Neural crest cell (in vitro differentiated cells): ENCODE measurements at places on chromosomes 3 and 15. TPM values are rescaled to one million over a fixed set of nuclear protein-coding genes. Genes with fewer than 3 reads are reported as not detected.

DNA sequence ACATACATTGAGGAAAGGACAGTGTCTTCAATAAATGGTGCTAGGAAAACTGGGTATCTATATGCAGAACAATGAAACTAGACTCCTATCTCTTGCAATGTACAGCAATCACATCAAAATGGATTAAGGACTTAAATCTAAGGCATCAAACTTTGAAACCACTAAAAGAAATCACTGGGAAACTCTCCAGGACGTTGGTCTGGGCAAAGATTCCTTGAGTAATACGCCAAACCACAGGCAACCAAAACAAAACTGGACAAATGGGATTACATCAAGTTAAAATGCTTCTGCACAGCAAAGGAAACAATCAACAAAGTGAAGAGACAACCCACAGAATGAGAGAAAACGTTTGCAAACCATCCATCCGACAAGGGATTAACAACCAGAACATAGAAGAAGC is 14.5 kb downstream of the LAMP3 start:
- no peak for DNase-seq

DNA sequence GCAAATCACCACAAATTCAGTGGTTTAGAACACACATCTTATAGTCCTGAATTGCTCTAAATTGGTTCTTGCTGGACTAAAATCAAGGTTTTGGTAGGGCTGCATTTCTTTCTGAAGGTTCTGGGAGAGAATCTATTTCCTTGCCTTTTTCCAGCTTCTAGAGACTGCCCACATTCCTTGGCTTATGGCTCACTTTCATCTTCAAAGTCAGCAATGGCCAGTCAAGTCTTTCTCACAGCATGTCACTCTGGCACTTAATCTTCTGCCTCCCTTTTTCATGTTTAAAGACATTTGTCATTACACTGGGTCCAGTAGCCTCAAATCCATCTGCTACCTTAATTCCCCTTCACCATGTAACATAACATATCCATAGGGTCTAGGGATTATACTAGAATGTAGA is 149.0 kb downstream of the NEK10 start:
- no peak for DNase-seq

Gene ARHGEF26
- 17.4 and 19.3 TPM in 2 replicates for total RNA-seq

- no peak for DNase-seq
These were observed 2.3 kb downstream of the FEZF2 start for GRCh38 chr3:62370858-62371719.

DNA sequence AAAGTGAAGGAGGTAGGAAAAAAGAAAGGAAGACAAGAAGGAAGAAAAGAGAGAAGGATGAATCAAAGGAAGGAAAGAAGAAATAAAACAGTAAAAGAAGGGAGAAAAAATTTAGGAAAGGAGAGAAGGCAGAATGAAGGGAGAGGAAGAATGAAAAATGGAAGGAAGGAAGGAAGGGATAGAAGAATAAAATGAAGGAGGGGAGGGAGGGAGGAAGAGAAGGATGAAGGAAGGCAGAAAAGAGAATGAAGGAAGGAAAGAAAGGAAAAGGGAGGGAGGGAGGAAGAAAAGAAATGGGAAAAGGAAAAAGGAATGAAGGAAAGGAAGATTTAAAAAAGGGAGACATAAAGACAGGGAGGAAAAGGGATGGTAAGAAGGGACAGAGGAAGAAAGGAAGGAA is 393.7 kb upstream of the GRM7 start:
- no peak for DNase-seq

DNA sequence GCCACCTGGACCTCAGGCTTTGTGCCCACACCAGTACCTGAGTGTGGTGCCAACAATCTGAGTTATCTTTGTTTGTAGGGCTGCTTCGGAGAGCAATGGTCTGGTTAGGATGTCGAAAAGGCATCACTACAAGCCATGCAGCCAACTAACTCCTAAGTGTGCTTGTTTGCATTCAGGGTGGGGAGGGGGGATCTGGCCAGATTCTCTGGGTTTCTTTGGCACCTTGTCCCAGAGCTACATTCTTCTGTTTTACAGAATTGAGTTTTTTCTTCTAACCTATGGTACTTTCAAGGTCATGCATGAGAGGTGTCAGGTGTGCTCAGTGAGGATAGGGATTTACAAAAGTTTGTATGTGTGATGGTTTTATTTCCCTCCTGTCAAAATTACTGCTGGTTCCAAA is 391.4 kb upstream of the RARB start:
- DNase-seq = no peak
